Progenitor cell of endocrine pancreas (in vitro differentiated cells): ENCODE measurements at places on chromosomes 7 and 10. TPM values are rescaled to one million over a fixed set of nuclear protein-coding genes. Genes with fewer than 3 reads are reported as not detected.

Gene CYP3A4
- not detected in 2 replicates for total RNA-seq

Gene CLEC5A
- not detected in 2 replicates for total RNA-seq

Gene CALCR
- total RNA-seq: not detected in 2 replicates

Gene OR2A14
- not detected in 2 replicates for total RNA-seq

Gene FAM25C
- total RNA-seq: not detected in 2 replicates

Gene EBLN1
- total RNA-seq: not detected in 2 replicates

Gene FFAR4
- total RNA-seq: 0.07 and 0.13 TPM in 2 replicates

Gene NUP205
- total RNA-seq: 89.9 and 93.1 TPM in 2 replicates

- no peak for DNase-seq
- H3K4me3 ChIP-seq: no peak overlapping the region
- peaks cover 2% of the 10 kb centered on the region for H3K36me3 ChIP-seq
- H3K27me3 ChIP-seq: no peaks in the 10 kb centered on the region
- no peak overlapping the region for H3K27ac ChIP-seq
These were observed 16.8 kb downstream of the NUDT1 start for GRCh38 chr7:2258661-2259365.

DNA sequence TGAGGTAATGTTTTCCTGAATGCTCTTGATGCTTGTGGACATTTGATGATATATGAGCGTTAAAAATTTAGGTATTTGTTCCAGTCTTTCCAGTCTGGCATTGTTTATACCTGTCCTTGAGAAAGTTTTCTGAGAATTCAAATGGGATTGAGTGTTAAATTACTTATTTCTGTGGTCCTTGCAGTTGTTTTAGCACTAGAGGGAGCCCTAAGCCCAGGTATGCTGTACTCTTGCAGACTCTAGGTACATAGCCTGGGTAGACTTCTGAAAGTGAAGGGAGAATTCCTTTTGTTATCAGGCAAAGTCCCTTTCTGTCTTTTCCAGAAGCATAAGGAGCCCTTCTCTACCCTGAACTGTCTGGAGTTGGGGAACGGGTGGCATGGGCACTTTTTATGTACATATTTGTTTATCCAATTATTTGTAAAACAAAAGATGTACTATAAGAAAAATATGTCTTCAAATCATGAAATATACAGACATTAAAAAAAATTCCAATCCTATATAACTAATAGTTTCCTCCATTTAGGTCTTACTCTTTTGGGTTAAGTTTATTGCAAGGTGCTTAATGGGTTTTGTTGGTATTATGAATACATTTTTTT lies 262.1 kb downstream of the ATRNL1 start:
- DNase-seq: peak; percentile 41
- no peak overlapping the region for H3K27ac ChIP-seq
- H3K4me3 ChIP-seq: no peak overlapping the region
- no peaks in the 10 kb centered on the region for H3K36me3 ChIP-seq
- no peaks in the 10 kb centered on the region for H3K27me3 ChIP-seq

DNA sequence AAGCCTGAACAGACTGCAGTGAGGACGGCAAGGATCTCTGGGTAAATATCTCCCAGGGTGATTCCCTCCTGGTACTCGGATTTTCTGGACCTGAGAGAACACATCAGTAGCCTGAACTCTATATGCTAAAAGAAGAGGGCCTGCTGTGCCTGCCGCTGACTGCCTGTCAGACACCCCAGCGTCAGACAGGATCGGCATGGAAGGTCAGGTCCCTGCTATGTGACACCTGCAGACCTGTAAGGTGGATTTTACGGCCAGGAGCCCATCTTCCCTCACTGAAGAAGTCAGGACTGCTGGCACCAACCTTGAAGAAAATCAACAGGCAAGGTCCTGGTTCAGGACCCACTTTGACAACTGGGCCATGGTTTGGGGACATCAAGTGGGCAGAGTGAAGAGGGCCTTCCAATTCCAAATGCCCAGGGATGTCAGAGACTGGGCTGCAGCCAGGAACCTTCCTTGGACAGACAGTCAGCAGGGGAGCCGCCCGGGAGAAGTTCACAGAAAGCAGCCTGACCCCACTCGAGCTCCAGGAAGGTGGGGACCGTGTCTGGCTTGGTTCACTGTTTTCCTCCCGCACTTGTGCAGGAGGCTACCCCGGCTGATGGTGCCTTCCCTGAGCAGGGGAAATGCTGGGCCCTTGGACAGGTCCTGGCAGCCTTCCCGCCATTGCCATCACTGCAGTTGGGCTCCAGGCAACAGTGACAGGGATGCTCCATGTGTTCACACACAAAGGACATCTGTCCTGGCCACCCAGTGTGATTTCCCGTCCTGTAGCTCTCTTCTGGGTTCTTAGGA lies 91.8 kb upstream of the LANCL2 start:
- H3K36me3 ChIP-seq: no peaks in the 10 kb centered on the region
- no peak overlapping the region for H3K27ac ChIP-seq
- peaks cover 6% of the 10 kb centered on the region for H3K27me3 ChIP-seq
- DNase-seq: no peak
- no peak overlapping the region for H3K4me3 ChIP-seq
- peaks cover 3% of the 10 kb centered on the region for H3K4me1 ChIP-seq

DNA sequence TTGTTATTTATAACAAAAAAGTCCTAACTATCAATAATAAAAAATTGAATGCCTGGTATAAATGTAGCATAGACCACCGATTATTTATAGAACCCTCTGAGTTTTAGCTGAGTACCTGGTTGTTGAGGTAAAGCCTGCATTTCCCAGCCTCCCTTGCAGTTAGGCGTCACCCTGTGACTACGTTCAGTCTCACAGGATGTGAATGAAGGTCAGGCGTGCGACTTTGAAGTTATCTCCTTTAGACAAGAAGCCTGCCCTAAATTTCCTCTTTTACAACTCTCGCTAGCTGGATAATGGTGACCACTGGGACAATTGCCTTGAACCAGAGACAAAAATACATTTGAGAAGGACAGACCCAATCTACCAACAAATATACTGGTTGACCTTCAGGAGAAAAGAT lies 67.5 kb upstream of the TES start:
- no peak overlapping the region for H3K27ac ChIP-seq
- H3K27me3 ChIP-seq: peaks cover 7% of the 10 kb centered on the region
- no peak for DNase-seq
- no peak overlapping the region for H3K4me3 ChIP-seq
- H3K4me1 ChIP-seq: peaks cover 23% of the 10 kb centered on the region

DNA sequence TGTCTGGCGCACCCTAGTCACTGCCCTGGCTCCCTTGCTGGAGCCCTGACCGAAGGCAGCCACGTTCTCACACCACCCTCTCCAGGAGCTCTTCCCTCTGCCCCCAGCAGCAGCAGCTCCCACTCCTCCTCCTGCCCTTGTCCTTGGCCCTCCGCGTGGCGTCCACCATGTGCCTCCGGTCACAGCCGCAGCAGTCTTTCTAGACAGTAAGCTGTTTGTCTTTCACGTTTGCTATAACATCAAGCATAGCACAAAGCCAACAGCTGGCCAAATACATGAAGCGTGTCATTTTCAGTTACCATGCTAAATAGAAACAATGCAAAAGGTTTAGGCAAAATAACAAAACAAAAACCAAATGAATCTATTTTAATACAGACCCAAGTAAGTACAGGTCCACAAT lies 3.3 kb downstream of the PITRM1 start:
- no peak for DNase-seq
- H3K36me3 ChIP-seq: peaks cover 25% of the 10 kb centered on the region
- no peak overlapping the region for H3K4me3 ChIP-seq
- H3K27ac ChIP-seq: no peak overlapping the region

DNA sequence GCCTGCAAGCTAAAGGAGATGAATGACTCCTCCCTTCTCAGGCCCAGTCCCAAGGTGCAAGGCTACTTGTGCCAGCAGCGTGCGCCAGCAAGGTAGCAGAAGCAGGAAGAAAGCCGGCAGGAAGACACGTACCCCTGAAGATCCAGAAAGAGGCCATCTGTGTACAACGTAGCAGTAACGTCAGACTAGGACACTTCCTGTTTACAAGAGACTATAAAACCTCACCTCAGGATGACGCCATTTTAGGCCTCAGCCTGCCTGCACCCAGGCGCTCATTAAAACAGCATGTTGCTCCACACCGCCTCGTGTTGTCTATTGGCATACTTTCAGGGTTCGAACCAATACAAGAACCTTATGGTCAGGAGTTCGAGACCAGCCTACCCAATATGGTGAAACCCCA lies 41.4 kb upstream of the SNX10 start:
- no peaks in the 10 kb centered on the region for H3K36me3 ChIP-seq
- no peaks in the 10 kb centered on the region for H3K4me1 ChIP-seq
- H3K27ac ChIP-seq: no peak overlapping the region
- no peaks in the 10 kb centered on the region for H3K27me3 ChIP-seq

DNA sequence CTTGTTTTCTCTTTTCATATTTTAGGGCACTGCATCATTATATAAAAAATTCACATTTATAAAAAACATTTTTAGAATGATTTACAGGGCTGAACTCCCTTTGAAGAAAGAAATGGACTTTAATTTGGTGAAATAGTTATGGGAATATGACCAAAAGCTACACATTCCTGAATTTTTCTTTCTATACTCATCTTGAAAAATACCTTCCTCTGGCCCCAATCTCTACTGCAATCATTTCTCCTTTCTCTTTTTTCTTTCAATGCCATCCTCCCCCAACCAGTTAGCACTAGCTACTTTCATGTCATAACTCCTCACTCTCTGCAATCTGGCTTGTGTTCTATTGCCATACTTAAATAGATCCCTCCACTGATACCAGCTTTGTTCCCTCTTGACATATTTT lies 6.2 kb downstream of the WNT8B start:
- no peak for DNase-seq
- no peaks in the 10 kb centered on the region for H3K36me3 ChIP-seq
- H3K27me3 ChIP-seq: peaks cover 74% of the 10 kb centered on the region
- H3K27ac ChIP-seq: no peak overlapping the region
- no peaks in the 10 kb centered on the region for H3K4me1 ChIP-seq
